Activated CD4-positive, alpha-beta T cell treated with anti-CD3 and anti-CD28 coated beads, Interleukin-2, amount 50 U/mL, for 4 hours (primary cell): ENCODE measurements at places on chromosomes 11 and 22.
A peak's percentile ranks its signal among the peaks of the same experiment; 100 is the strongest.

- DNase-seq = no peak
Observed at GRCh38 chr22:20434773-20435172, 2.9 kb downstream of the SCARF2 start.

DNA sequence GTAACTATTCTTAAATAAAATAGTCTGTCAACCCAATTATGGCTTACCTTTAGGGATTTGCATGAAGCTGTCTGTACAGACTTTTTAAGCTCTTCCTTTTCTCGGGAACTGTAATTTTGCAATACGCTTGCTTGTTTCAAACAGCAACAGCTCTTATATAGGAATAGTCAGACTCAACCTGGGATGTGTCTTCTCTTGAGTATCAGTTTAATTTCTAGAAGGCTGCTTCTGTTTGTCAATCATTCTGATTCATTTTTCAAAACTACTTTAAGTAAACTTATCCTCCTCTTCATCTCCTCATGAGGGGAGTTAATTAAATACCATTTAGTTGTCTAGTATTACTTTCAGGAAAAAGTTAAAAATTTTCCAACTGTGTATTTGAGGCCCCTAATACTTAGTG, at the start of gene OR10AG1:
TSS of gene OR10AG1 (minus strand) at position 101 of the 400 bp plus-strand sequence. CDS start at position 63, 38 bp downstream.
- no peak for DNase-seq

DNA sequence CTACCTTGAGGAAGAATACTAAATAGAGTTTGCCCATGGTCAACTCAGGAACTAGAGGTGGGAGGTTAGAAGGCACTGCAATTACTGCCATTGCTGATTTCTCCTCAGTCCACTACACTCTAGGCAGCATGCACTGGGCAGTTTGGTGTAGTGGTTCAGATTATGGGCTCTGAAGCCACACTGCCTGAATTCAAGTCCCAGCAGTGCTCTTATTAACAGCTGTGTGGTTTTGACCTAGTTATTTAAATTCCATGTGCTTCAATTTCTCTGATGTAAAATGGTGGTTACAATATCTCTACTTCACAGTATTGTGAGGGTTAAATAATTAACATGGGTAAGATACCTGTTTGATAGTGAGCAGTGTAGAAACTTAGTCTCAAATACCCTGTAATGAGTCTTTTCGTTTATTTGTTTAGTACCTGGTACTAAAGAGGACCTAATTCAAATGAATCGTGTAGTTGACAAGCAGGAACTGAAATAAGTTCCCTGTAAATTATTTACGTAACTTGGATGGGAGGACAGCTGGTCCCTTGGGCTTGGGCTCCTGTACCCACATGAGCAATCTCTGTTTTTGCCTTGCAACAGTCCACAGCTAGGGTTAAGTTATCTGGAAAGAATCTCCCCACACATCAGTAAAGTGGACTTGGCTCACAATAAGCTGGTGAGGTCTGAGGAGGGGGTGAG, 17.8 kb downstream of the PRR5L start:
- no peak for DNase-seq

GRCh38 chr11:104091281-104092096, 55.0 kb downstream of the DDI1 start:
- no peak for DNase-seq

- no peak for DNase-seq
Observed at GRCh38 chr11:100647861-100648260, 39.2 kb upstream of the ARHGAP42 start.

GRCh38 chr22:32327066-32327465, 30.6 kb upstream of the RFPL3 start:
- DNase-seq = no peak

DNA sequence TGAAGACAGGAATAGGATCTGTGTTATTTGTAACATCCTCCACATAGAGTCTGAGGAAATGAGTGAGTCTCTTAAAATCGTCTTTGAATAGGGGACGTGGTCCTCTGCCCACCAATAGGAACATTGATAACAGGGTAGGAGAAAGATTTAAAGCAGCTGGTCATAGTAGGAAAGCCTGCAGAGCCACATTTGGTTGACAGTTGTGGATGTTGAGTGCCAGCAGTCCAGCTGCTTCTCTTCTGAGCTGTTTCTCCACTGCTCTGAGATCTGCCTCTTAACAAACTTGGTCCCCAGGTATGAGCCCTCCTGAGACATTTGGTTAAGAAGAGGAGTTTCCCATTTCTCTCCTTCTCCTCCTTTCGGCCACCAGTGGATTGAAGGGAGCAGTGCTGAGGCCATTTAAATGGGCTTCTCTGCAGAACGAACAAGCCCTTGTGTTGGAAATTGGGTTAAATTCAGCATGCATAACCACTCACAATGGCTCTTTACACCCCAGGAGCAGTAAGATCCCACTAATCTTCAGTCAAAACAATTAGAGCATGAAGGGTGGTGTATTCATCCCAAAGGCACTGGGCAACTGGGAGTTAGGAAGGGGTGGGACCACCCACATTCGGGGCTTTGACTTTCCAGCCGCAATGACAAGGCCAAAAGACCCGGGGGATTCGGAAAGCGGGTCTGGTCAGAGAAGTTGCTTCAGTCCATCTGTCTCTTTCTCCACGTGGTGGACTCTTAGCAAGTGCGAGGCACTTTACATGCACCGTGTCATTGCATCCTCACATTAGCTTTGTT, 32.3 kb downstream of the MIAT start:
- no peak for DNase-seq

- DNase-seq = no peak
Observed at GRCh38 chr11:65456418-65456817, 33.8 kb downstream of the NEAT1 start.

GRCh38 chr11:86052693-86053641, 15.9 kb downstream of the PICALM start:
- no peak for DNase-seq

DNA sequence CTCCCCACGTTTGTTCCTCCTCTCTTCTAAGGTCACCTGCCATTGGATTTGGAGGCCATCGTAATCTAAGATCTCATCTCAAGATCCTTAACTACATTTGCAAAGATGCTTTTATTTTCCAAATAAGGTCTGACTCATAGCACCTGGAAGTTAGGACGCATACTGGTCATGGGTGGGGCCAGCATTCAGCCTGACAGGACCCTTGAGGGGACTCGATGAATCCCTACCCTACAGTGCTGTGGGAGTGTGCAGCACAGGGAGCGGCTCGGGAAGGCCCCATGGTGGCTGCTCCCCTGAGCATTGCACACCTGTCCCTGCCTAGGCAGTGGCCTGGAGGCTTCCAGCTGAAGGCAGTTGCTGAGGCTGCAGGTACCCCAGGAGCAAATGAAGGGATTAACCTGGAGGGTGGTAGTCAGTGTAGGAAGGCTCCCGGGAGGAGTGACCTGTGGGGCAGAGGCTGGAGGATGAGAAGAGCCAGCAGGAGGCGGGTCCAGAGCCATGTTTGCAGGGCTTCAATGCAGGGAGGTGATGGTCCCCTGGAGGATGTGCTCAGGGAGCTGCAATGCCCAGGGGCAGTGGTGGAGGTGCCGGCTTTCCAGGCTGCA, 362.2 kb downstream of the CTTN start:
- DNase-seq = no peak

GRCh38 chr22:43262990-43263644, 76.2 kb upstream of the TTLL12 start:
- DNase-seq = peak; percentile 7

DNA sequence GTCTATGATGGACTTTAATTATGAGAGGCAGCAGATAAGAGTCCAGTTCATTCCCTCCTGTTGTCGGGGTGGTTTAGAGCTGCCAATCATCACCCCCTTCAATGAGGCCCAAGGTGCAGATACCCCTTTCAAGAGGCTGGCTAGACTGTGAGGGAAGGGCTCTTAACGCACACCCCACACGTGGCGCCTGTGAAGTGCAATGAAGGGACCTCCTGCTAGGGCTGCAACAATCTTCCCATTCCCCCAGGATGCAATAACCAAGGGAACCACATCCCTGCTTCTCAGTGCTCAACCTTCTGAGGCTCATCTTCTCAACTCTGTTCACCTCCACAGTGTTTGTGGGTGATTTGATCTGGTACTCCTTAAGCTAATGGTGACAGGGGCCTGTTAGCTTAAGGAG, 19.0 kb downstream of the TENM4 start:
- DNase-seq = no peak

DNA sequence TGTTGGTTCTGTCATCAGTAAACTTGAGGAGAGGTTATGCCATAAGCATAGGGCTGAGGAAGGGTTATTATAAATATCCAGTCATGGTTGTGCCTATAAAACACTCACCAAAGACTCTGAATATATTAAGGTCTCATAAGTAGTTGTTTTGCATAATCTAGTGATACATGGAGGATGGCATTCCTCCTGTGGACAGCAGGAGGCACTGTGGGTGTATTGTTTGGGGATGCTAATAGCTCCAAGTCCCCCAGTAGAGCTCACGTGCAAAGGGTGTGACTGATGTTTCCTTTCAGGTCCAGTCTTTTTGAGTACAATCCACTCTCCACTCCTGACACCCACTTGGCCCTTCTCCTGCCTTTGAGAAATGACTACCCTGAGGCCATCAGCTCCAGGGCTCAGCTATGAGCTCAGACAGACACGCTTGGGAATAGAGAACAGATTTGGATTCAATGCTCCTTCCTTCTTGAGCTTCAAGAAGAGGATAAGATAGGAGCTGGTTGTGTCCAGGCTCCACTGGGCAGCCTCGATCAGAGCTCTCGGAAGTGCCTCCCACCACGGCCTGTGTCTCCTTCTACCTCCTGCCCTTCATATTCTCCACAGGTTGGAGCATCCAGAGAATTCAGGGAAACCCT, 85.2 kb upstream of the IGLL5 start:
- DNase-seq = no peak
